Stimulated activated naive B cell treated with anti-CD40 and anti-IgM and Interleukin-4, amounts not matched to agents 10 μg/mL and 1 μg/mL and 100 μg/mL, for 72 hours (primary cell): ENCODE measurements at places on chromosomes 7 and 10.

- no peak for DNase-seq
- no peak overlapping the region for H3K27ac ChIP-seq
- H3K4me3 ChIP-seq: no peak overlapping the region
- no peaks in the 10 kb centered on the region for H3K36me3 ChIP-seq
- peaks cover 8% of the 10 kb centered on the region for H3K4me1 ChIP-seq
These were observed 149.5 kb upstream of the SVIL start for GRCh38 chr10:29784175-29784773.

DNA sequence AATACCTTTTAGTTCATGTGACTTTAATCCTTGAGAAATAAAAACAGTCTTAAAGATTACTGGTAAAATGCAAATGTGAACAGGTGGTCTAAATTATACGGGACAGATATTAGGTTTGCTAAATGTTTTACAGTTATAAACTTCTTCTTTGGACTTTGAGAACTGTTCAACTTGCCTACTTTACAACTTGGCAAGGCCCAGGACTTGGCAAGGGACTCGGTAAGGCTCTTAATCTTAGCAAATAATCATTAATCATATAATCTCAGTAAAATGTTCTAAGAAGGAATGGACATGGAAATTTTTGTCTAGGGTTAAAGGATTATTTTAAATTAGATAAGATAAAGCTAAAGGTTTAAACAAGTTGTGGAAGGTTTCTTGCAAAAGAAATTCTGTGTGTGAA, 4.8 kb upstream of the UBE2D4 start:
- H3K4me3 ChIP-seq: no peak overlapping the region
- DNase-seq: no peak
- peaks cover 10% of the 10 kb centered on the region for H3K4me1 ChIP-seq
- no peaks in the 10 kb centered on the region for H3K27me3 ChIP-seq
- peaks cover 44% of the 10 kb centered on the region for H3K36me3 ChIP-seq

- no peaks in the 10 kb centered on the region for H3K4me1 ChIP-seq
- no peak for DNase-seq
- no peaks in the 10 kb centered on the region for H3K27me3 ChIP-seq
These were observed 30.1 kb upstream of the NEUROD6 start for GRCh38 chr7:31370609-31371008.

DNA sequence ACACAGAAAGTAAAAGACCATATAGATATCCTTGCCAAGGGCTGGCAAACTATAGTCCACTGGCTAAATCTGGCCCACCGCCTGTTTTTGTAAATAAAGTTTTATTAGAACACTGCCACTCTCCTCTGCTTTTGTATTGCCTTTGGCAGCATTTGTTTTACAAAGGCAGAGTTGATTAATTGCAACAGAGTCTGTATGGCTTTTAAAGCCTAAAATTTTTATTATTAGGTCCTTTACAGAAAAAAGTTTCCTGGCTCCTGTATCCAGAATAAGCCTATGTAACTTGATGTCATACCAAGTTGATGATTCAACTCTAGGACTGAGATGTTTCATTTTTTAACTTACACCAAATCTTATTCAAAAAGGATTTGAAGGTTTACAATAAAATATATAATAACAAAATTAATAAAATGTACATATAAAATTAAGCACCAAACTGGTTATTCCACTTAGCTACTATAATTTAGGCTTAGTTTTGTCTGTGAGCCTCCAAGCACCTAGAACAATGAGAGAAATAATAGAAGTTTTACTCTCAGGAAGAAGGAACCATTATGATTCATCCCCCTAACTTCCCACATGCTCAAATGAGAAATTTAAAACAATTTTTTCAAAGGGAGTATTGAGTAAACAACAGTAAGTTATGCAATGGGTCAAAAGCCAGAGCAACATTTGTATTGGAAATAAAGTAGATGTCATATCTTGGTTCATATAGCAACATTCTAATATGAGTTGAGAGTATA, 31.9 kb downstream of the CPED1 start:
- H3K4me1 ChIP-seq: peaks cover 7% of the 10 kb centered on the region
- no peak overlapping the region for H3K27ac ChIP-seq
- DNase-seq: no peak
- no peak overlapping the region for H3K4me3 ChIP-seq
- no peaks in the 10 kb centered on the region for H3K36me3 ChIP-seq

DNA sequence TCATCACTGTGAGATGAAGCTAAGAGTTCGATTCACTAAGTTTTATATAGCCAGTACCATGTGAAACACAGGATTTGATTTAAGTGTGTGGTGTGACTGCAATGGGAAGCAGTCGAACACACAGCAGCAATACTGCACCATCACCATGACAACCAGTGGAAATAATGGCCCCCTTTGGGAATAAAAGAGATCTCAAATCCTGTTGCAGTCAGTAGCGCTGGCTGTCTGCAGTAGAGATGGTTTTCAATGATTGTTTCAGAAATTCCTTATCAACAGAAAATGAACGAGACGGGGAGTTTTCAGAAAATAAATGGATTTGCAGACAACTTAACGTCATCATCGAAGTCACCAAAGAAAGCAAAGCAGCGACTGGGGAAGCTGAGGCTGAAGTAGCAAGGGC, 91.0 kb downstream of the PTPRE start:
- no peaks in the 10 kb centered on the region for H3K36me3 ChIP-seq
- no peak overlapping the region for H3K4me3 ChIP-seq
- peaks cover 16% of the 10 kb centered on the region for H3K27me3 ChIP-seq
- H3K4me1 ChIP-seq: peaks cover 27% of the 10 kb centered on the region
- no peak overlapping the region for H3K27ac ChIP-seq

DNA sequence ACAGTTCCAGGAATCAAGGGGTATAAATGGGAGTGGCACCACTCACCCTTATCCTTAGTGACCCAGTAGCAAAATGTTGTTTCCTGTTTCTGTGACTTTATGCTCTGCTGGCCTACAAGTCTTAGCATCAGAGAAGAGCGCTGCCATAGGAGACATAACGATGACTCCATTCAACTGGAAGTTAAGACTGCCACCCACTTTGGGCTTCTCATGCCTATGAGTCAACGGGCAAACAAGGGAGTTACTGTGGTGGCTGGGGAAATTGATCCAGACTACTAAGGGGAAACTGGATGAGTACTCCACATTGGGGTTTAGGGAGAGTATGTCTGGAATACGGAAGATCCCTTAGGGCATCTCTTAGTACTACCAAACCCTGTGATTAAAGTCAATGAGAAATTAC, 40.6 kb upstream of the PIK3CG start:
- no peak overlapping the region for H3K4me3 ChIP-seq
- no peak for DNase-seq
- H3K27me3 ChIP-seq: no peaks in the 10 kb centered on the region
